ENCODE measurements at places on chromosomes 7 and 10.

DNA sequence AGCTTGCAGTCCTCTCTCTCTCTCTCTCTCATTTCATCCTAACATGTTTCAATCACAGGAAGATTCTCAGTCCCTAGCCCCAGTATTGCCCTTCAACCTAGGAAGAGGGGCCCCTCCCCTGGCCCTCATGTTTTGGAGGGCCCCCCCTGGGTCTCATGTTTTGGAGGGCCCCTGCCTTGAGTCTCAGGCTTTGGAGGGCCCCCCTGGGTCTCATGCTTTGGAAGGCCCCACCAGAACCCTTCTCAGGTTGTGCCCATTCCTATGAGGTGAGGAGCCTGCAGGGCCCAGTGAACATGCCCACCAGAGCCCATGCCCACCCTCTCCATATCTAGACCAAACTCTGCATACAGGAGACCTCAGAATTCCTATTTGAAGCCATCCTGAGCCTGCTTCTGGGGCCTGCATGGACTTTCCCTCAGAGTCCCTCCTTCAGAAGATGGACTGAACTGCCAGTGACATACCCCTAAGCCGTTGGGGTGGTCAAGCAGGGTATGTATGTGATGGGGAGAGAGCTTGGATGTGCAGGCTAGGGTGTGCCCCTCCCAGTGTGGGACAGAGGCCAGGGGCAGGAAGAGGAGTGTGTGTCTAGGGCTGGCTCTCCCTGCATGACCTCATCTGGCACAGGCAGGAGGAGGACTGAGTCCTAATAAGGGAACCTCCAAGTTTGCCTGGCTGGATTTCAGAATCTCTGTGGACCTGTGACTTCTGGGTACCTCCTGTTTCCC lies 8.1 kb upstream of the VDAC2 start:
- DNase-seq, result no peak

DNA sequence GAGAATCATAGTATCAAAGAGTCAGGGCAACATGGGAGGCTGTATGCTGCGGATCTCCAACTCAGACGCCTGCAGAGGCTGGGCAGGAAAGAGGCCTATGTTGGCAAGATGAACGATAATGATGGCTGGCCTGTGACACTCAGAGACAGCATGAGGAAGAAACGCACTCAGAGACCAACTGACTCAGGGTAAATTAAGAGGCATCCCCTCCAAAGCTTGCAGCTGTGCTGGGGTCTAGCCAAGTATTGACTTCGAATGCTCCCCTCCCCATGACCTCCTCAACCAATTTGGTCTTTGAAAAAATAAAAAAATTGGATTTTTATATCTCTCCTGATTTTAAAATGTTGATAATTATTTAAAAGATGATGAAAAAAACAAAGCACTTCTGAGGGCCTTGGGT lies 718.9 kb downstream of the GRID1 start:
- no peak for DNase-seq

DNA sequence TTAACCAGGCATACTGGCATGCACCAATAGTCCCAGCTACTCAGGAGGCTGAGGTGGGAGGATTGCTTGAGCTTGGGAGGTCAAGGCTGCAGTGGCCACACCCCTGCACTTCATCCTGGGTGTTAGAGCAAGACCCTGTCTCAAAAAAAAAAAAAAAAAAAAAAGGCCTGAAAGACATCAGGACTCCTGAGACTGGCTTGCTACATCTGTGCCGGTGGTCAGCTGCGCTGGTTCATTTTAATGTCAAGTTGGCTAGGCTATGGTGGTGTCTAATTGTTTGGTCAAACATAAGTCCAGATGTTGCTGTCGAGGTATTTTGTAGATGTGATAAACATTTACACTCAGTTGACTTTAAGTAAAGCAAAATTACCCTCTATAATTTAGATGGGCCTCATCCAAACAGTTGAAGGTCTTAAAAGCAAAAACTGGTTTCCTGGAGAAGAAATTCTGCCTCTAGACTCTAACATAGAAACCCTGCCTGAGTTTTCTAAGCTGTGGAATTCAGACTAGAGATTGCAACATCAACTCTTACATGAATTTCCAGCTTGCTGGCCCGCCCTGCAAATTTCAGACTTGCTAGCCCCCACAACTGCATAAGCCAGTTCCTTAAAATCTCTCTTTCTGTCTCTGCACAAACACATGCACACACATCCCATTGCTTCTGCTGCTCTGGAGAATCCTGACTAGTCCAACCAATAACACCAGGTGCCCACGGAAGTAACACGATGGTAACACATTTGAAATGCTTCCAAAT lies 18.2 kb downstream of the MYOF start:
- DNase-seq, result no peak

- DNase-seq, result no peak
Observed at GRCh38 chr7:1928645-1929348, 258.7 kb downstream of the ELFN1 start.

- no peak for DNase-seq
Observed at GRCh38 chr7:32273297-32273696, 203.1 kb upstream of the PDE1C start.

GRCh38 chr10:101710059-101710695 lies 15.2 kb upstream of the FBXW4 start:
- DNase-seq, result no peak

GRCh38 chr10:1029838-1030237 lies 4.2 kb upstream of the IDI2 start:
- DNase-seq, result no peak

GRCh38 chr7:55120501-55121198 lies 101.8 kb downstream of the EGFR start:
- no peak for DNase-seq

GRCh38 chr10:11019724-11020547 lies 2.3 kb downstream of the CELF2 start:
- no peak for DNase-seq

- no peak for DNase-seq
Observed at GRCh38 chr7:44496385-44496784, 5.9 kb upstream of the NUDCD3 start.

GRCh38 chr10:126169899-126170298 lies 218.4 kb downstream of the ADAM12 start:
- no peak for DNase-seq

All from SK-N-SH (cell line).